Hepatocyte (in vitro differentiated cells): ENCODE measurements at places on chromosomes 6 and 20.

DNA sequence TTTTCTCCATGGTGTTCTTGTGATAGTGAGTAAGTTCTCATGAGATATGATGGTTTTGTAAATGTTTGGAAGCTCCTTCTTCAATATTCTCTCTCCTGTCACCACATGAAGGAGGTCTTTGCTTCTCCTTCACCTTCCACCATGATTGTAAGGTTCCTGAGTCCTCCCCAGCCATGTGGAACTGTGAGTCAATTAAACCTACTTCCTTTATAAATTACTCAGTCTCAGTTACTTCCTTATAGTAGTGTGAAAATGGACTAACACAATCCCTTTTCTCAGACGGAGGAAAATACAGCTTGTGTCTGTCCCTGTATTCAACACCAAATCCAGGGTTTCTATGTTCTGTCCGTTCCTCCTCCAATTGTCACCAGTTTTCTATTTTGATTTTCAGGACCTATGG lies 181.0 kb downstream of the ALDH8A1 start:
- no peak overlapping the region for H3K4me3 ChIP-seq
- H3K36me3 ChIP-seq = no peaks in the 10 kb centered on the region

DNA sequence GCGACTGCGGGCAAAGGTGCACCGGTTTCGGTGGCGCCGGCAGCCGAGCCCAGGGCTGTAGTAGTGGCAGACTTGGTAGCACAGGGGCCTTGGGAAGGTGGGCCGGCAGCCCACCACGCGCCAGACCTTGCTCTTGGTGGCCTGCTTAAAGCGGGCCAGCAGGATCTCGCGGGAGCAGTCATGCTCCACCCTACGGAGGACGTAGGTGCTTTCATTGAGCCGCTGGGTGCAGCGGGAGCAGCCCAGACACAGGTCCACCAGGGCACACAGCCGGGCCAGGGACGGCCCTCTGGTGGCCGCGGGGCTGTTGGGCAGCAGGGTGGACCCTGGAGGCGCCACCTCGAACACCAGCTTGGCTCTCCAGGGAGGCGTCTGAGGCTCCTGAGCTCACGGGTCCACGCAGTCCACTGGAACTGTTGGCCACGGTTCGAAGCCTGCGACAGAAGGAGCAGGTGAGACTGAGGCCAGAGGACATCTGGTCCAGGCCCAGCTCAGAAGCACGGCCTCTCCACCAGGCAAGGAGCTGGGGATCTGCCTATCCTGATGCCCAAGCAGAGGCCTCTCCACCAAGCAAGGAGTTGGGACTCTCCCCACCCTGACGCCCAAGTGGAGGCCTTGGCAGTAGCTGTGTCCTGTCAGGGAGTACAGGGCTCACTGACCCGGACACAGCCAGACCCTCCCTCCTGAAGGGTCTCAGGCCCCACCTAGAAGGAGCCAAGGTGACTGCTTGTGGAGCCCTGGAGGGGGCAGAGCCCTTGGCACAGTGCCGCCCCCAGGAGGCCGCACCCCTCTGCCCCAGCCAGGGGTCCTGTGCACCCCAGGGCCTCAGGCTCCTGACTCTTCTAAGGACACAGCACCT lies 1.0 kb downstream of the HELZ2 start:
- no peak overlapping the region for H3K27ac ChIP-seq
- peak overlapping the region; percentile 85 for H3K4me3 ChIP-seq
- peaks cover 14% of the 10 kb centered on the region for H3K4me1 ChIP-seq

DNA sequence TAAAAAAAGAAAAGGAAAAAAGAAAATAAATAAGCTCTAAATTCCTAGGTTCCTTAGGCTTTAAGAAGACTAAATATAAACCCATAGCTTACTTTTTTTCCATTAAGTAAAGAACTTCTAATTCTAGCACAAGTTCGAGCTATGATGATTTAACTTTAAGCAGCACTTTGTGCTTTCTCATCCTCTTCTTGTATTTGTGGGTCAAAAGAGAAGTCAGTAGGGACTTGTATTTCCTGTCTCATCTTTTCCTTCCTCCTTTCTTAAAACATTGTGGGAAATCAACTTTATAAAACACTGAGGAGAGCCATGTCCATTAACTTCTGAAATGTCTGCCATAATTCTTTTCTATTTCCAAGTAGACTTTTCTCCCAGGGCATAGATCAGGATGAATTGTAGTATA lies 637.7 kb upstream of the CITED2 start:
- H3K27me3 ChIP-seq = no peaks in the 10 kb centered on the region
- no peak overlapping the region for H3K27ac ChIP-seq
- no peaks in the 10 kb centered on the region for H3K36me3 ChIP-seq
- DNase-seq = no peak
- H3K4me1 ChIP-seq = peaks cover 16% of the 10 kb centered on the region
- H3K4me3 ChIP-seq = no peak overlapping the region

DNA sequence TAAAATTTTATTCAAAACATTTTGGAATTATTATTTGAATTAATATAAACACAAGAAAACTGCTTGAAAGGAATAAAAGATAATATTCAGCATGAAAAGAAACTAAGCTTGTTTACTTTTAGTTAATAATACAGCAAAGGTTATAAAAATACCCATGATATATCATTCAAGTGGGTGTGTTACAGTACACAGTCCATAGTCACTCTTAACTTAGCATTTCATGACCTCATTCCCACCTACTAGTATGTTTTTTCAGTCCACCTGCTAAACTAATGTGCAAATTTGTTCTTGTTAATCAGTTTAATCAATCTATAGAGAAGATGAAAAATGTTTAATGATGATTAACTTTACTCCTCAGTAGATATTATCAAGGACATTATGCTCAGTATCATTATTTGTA lies 841.4 kb upstream of the EPHA7 start:
- peaks cover 3% of the 10 kb centered on the region for H3K4me1 ChIP-seq
- H3K36me3 ChIP-seq = no peaks in the 10 kb centered on the region
- H3K27me3 ChIP-seq = no peaks in the 10 kb centered on the region
- H3K27ac ChIP-seq = no peak overlapping the region
- DNase-seq = no peak
- H3K4me3 ChIP-seq = no peak overlapping the region

DNA sequence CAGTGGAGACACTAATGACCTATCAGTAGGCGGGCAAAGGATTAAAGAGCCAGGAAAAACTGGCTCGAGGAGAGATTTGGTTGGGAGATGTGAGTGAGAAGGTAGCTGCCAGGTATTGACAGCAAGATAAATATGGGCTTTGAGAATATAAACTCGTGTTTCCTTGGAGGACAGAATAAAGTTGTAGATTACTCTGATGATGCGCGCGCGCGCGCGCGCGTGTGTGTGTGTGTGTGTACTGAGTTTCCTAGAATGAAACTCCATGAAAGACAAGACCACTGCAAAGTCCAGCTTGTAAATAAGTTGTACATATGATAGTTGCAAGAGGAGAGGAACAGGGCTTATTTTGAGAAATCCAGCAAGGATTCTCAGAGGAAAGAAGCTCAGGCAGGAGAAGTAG lies 13.3 kb upstream of the TREM2 start:
- H3K36me3 ChIP-seq = no peaks in the 10 kb centered on the region
- H3K4me1 ChIP-seq = no peaks in the 10 kb centered on the region
- no peak overlapping the region for H3K4me3 ChIP-seq
- no peak overlapping the region for H3K27ac ChIP-seq
- no peak for DNase-seq

GRCh38 chr20:50305636-50306477 lies 115.2 kb downstream of the CEBPB start:
- peaks cover 50% of the 10 kb centered on the region for H3K4me1 ChIP-seq
- peak overlapping the region; percentile 96 for H3K27ac ChIP-seq
- H3K36me3 ChIP-seq = no peaks in the 10 kb centered on the region
- H3K4me3 ChIP-seq = no peak overlapping the region

DNA sequence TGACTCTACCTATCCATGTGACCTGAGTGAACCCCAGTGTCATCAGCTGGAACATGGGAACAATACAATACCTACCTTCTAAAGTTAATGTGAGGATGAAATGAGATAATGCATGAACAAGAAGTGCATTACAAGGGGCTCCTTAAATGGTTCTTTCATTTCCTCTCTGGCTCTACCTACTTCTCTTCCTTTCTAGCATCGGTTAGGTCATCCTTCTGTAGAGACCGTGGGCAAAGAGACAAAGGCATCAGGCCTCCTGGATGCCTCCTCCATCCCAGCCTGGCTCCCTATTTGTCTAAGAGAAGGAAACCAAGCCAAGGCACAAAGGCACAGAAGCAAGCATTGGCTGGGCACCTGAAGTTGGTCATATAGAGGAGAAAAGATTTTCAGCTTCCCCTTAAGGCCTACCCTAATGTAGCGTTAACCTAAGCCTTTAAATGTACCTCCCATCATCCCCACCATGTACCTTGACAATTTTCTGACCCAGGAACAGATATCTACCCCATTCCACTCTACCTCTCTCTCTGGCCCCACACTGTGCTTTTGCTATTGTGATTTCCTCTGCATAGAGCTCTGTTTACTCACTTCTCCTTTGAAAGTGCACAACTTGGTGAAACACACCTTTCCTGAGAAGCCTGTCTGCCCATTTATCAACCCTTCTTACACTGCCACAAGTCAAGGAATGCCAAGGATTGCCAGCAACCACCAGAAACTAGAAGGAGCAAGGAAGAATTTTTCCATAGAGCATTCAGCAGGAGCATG lies 86.6 kb downstream of the GCLC start:
- no peaks in the 10 kb centered on the region for H3K36me3 ChIP-seq
- H3K27ac ChIP-seq = no peak overlapping the region
- no peak for DNase-seq
- H3K4me3 ChIP-seq = no peak overlapping the region
- H3K4me1 ChIP-seq = no peaks in the 10 kb centered on the region

- H3K27me3 ChIP-seq = no peaks in the 10 kb centered on the region
- no peaks in the 10 kb centered on the region for H3K36me3 ChIP-seq
- no peaks in the 10 kb centered on the region for H3K4me1 ChIP-seq
- no peak overlapping the region for H3K27ac ChIP-seq
- DNase-seq = no peak
- no peak overlapping the region for H3K4me3 ChIP-seq
Measured at GRCh38 chr20:34435589-34435988, 72.5 kb downstream of the ITCH start.

GRCh38 chr6:35611240-35611639 lies 77.5 kb downstream of the FKBP5 start:
- H3K4me3 ChIP-seq = no peak overlapping the region
- no peaks in the 10 kb centered on the region for H3K4me1 ChIP-seq
- H3K27ac ChIP-seq = peak overlapping the region; percentile 0
- no peaks in the 10 kb centered on the region for H3K36me3 ChIP-seq
- peak; percentile 24 for DNase-seq
- no peaks in the 10 kb centered on the region for H3K27me3 ChIP-seq

DNA sequence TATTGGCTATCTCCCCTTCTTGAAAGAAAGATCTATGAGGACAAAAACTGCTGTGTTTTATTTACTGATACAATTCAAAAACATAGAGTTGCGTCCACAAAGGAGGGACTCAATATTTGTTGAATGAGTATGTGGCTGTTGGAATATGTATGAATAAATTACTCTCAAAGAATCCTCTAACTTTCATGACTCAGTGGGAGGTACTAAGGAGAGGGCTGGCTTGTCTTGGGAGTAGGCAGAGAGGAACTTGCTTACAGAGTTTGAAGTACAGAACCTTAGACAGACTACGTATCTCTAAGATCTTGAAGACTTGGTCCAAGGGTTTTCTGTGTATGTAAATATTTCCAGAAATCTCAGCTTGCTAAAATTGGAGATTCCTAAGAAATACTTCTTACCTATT lies 504.0 kb upstream of the PTCHD4 start:
- no peak overlapping the region for H3K27ac ChIP-seq
- no peaks in the 10 kb centered on the region for H3K27me3 ChIP-seq
- no peaks in the 10 kb centered on the region for H3K4me1 ChIP-seq
- DNase-seq = no peak
- H3K36me3 ChIP-seq = no peaks in the 10 kb centered on the region

GRCh38 chr6:118198746-118199145 lies 291.7 kb downstream of the SLC35F1 start:
- no peak overlapping the region for H3K27ac ChIP-seq
- no peaks in the 10 kb centered on the region for H3K4me1 ChIP-seq
- no peaks in the 10 kb centered on the region for H3K36me3 ChIP-seq
- H3K27me3 ChIP-seq = no peaks in the 10 kb centered on the region
- H3K4me3 ChIP-seq = no peak overlapping the region

- H3K27me3 ChIP-seq = no peaks in the 10 kb centered on the region
- H3K4me3 ChIP-seq = no peak overlapping the region
- peaks cover 18% of the 10 kb centered on the region for H3K4me1 ChIP-seq
- H3K27ac ChIP-seq = no peak overlapping the region
Measured at GRCh38 chr6:117448011-117448410, 22.3 kb upstream of the ROS1 start.

DNA sequence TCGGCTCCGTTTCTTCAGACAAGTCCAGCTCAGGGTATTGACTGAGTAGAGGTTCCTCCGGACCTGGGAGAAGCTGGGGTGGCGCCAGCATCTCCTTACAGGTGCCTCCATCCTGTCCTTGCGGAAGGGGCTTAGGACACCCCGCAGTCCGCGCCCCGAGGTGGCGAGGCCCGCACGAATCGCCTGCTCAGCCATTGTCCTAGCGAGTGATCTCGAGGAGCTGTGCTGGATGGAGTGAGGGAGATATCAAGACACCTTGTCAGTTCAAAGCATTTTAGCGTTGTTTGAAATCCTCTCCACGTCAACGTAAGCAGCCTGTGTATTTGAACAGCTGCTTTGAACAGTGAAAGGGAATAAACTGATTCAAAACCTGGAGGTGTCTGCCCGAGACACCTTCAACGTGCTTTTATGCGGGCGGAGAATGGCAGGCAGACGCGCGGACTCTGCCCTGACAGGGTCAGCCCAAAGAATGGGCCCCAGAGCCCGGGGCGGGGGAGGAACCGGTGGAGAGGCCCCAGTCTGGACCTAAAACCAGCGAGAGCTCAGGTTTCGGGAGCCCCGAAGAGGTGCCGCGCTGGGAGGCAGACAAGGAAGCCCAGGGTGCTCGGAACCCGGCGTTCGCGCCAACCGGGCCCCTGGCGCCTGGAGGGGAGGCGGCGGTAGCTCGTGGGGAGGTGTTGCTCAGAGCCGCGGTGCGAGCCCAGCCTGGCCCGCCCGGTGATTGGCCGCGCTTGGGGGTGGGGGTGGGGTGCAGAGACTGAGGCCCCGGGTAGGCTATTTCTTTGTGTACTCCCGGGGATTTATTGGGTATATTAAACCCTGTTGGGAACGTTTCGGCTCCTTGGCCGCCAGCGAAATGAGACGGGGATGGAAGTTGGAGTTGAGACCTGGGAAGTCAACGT lies 3.1 kb upstream of the POU3F2 start:
- no peak overlapping the region for H3K27ac ChIP-seq
- H3K27me3 ChIP-seq = peaks cover 88% of the 10 kb centered on the region
- peaks cover 39% of the 10 kb centered on the region for H3K4me1 ChIP-seq

GRCh38 chr6:163750431-163751031 lies 336.0 kb downstream of the QKI start:
- H3K27me3 ChIP-seq = no peaks in the 10 kb centered on the region
- DNase-seq = no peak
- no peak overlapping the region for H3K4me3 ChIP-seq
- no peak overlapping the region for H3K27ac ChIP-seq
